Liver (tissue), 10 donors: ENCODE measurements at places on chromosomes 6 and 20. TPM values are rescaled to one million over a fixed set of nuclear protein-coding genes. Genes with fewer than 3 reads are reported as not detected.
A peak's percentile ranks its signal among the peaks of the same experiment; 100 is the strongest.

Gene IP6K3
- 7.0 TPM for total RNA-seq

Gene LRP11
- 7.2 TPM for total RNA-seq

Gene PPIL1
- 20.8 TPM for total RNA-seq

- DNase-seq: no peak
Observed at GRCh38 chr6:76861403-76861802, 601.9 kb downstream of the HTR1B start.

- no peak for DNase-seq
Observed at GRCh38 chr20:43827940-43828562, 86.6 kb upstream of the TOX2 start.

DNA sequence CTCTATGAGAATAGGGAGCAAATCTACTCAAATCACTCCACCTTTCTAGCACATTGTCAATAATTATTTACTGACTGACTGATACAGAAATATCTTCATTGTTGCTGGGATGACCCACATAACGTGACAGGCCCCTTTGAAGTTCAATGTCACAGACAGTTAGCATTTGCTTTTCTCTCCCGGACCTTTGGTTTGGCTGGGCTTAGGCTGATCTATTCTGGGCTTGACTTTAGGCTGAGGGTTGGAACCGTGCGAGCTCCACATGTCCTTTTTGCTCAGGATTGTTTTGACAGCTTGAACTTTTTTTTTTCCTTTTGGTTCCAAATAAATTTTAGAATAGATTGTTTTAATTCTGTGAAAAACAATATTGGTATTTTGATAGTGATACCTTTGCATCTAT lies 12.0 kb downstream of the ULBP3 start:
- no peak for DNase-seq

GRCh38 chr6:167420177-167420576 lies 95.3 kb downstream of the TTLL2 start:
- no peak for DNase-seq

Gene PKIB
- 2.6 TPM for total RNA-seq

GRCh38 chr6:163086624-163086920 lies 327.9 kb upstream of the QKI start:
- DNase-seq: no peak

- DNase-seq: peak; percentile 14
Observed at GRCh38 chr20:58039274-58040092, 189.0 kb downstream of the ANKRD60 start.

GRCh38 chr6:162289972-162290371 lies 437.6 kb downstream of the PRKN start:
- no peak for DNase-seq

- no peak for DNase-seq
Observed at GRCh38 chr20:59678288-59678687, 73.9 kb downstream of the PHACTR3 start.

- DNase-seq: no peak
Observed at GRCh38 chr6:135012764-135013163, 41.9 kb downstream of the HBS1L start.

Gene VSX1
- 0.08 TPM for total RNA-seq
